ENCODE measurements at places on chromosomes 5 and 9.

GRCh38 chr9:75027187-75028107, 646 bp downstream of the CARNMT1 start:
- peak; percentile 55 for DNase-seq

DNA sequence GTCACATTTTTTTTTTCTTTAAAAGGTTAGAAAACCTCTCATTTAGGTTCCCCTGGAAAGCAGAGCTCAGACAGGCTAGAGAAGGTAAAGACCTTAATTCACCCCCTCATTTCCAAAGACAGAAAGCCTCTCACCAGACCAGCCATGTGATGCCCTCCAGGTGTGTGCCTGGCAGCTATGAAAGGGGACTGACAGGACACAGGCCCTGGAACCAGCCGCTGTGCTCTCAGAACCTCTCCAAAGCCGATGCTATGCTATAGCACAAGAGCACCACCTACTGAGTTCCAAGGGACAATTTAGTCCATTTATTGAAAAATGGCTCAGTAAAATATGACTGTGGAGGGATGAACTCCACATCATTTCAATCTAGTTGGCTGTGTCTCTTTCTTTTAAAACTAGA, 48.8 kb downstream of the FANCC start:
- no peak for DNase-seq

DNA sequence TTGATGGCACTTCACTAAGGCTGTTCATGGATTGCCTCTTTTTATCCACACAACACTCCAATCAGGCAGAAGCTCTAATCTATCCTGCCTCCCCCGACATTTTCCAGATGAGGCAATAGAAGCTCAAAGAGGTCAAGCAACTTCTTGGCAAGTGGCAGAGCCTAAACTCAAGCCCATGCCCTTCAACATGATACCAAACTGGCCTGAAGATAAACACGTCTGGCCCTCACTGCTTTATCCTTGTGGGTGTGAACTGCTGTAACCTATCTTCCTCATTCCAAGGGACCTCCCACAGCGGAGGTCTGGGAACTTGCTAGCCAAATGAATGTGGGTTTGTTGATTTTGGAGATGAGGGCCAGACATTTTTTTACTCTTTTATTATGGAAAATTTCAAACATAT, 9.5 kb downstream of the SLC35A4 start:
- no peak for DNase-seq

GRCh38 chr9:16417161-16417560, 453.3 kb downstream of the BNC2 start:
- no peak for DNase-seq

- DNase-seq: no peak
Observed at GRCh38 chr5:74357827-74358226, 282.7 kb downstream of the ENC1 start.

DNA sequence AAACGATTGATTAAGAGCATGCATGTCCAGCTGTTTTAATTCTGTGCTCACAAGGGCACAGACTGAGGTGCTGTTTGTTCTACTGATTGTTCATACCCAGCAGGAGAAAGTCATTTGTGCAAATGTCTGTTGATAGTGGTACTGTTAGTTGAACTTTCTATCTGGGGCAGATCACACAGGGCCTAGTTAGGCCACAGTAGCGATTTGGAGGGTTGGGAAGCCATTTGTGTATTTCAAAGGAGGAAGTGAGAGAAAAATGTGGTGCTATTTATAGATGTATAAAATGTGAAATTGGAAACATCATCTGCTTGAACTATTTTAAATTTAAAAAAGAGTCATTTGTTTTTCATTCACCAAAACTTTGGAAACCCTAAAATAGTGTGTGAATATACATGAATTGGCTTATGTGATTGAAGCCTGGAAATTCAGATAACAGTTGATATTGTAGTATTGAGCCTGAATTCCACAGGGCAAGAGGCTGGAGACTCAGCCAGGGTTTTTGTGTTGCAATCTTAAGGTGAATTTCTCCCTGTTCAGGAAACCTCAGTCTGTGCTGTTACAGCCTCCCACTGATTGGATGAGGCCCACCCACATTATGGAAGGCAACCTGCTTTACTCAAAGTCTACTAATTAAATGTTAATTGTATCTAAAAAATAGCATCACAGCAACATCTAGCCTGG, 162.0 kb upstream of the CDKN2B start:
- DNase-seq: no peak

DNA sequence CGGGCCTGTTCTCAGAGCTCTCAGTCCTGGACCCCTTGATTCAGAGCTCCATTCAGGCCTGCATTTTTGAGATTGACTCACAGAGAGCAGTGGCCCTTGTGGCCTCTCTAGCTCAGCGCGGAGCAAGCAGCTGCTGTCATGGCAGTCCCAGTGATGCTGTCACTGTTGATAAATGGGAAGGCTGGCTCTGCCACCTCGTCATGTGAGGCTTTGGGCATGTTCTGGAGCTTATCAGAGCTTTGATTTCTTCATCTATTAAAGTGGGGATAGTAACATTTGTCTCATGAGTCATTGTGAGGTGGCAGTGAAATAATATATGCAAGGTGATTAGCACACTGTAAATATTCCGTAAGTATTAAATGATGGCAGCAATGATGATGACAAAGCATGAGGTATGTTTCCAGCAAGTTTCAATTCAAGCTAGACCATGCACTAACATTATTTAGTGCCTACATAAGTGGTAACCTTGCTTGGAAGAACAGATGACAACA, 126.4 kb upstream of the CXCL14 start:
- DNase-seq: no peak

DNA sequence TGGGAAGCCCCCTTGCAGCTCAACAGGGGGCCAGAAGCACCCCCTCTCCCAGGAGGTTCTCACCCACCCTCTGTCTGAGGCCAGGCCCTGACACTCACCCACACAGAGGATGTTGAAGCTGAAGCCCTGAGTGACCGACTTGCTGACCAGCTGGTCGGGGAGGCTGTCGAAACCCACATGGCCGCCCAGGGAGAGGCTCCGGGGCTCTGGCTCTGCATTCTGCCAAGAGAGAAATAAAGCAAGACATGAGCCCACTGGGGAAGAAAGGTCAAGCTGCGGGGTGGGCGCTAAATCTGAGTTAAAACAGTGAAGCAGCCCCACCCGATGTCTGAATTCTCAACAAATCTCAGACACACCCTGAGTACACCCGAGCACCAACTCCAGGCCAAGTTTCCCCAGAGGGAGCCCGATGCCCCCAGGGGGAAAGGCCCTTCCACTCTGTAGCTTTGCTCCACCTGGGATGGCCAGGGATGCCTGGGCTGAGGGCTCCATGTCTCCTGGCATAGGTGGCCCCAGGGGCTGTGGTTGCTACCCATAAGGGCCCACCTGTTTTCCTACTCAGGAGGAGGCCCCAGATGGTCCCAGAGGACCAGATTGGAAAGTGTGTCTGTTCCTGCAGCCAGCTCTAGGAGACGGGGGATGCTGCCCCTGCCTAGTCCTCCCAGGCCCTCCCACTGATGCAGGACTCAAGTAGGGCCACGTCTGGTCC, 11.6 kb downstream of the SEPTIN8 start:
- DNase-seq: no peak

DNA sequence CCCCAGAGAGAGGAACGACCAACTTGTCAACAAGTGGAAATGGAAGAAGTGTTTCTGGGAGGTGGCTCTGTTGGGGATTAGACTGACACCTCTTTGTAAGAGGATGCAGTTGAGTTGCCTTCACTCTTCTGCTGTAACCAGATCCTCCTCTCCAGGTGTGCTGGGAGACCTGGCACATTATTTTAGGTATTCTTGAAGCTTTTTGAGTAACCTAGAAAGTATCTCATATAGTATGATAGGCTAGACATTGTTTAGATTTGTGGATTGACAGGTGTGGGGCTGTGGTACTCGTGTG, 21.6 kb downstream of the SNX30 start:
- no peak for DNase-seq

DNA sequence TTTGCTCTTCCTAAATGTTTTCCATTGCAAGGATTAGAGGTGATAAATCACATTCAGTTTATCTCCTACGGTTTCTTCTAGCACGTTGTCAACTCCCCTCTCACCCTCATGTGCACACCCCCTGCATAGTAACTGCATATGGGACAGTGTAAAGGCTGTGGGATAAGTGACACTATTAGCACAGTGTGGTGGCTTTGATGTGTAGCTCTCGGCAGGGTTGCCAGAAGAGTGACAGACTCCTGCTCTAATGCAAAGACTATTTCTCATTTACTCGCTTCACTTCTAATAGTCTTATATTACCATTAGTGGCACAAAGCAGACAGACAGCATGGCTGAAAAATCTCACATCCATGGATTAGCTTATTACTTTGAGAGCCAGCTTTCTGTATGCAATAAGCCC, 454.6 kb downstream of the CETN3 start:
- no peak for DNase-seq

DNA sequence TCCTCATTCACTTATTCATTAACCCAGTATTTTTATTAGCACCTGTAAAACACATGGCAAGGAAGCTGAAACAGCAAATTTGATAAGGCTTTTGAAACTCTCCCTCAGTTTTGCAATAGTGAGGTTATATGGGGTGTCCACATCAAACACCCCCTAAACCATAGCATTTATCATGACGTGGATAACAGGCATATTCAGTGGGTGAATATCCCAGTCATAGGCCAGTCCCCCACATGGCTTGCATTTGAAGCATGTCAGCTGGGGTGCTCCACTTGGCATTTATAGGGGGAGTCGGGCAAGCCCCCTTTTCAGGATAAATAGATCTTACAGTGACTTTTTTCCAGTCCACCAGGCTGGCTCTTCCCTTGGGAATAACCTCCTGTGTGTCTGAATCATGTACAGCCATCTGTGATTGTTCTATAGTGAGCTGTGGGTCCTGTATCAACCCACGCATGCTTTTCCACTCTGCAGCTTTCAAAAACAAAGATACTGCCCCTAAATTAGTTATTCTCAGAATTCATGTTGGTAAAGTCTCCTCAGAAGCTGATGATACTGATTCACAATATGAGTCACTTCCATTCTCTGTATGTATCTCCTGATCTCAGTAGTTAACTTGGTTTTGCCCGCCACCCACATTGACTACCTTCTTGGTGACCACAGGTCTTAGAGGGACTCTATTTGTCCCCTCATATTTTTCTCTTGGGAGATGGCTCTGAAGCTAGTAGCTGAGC, 84.4 kb upstream of the SPIN1 start:
- no peak for DNase-seq

DNA sequence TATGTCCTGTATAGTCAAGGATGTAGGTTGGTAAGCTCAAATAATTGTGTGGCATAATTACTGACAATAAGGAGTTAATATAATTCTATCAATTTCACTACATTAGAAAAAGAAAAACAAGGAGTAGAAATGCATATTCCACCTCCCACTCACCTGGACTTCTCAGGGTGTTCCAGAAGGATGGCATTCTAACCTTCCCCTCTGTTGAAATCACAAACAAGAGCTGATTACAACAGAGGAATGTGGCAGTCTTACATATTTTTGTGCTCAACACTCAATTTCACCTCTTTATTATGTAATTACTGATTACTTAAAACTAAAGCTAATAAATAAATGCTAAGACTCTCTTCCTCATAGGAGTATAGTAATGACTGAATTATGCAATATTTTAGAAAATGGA, 745.3 kb downstream of the DTWD2 start:
- DNase-seq: no peak

DNA sequence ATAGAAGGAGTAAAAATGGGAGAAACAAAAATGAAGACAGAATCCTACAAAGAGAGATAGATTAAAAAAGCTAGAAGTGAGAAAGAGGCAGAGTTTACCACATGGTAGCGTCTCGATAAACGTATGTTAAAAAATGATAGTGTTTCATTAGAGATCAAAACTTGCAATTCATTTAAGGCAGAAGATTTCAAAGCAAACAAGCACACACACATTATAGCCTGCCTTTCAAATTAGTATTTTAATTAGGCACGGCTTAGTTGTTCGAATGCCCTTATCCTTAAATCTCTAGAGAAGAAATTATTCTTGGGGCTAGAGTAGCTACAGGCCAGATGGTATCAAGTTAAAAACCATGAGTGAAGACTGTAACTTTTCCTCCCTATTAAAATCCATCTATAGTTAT, 6.0 kb downstream of the STOM start:
- DNase-seq: no peak
